Activated naive CD4-positive, alpha-beta T cell treated with anti-CD3 and anti-CD28 coated beads for 36 hours (primary cell): ENCODE measurements at places on chromosomes 7 and 10. TPM values are rescaled to one million over a fixed set of nuclear protein-coding genes. Genes with fewer than 3 reads are reported as not detected.

The UTF1 gene
- total RNA-seq, result not detected

DNA sequence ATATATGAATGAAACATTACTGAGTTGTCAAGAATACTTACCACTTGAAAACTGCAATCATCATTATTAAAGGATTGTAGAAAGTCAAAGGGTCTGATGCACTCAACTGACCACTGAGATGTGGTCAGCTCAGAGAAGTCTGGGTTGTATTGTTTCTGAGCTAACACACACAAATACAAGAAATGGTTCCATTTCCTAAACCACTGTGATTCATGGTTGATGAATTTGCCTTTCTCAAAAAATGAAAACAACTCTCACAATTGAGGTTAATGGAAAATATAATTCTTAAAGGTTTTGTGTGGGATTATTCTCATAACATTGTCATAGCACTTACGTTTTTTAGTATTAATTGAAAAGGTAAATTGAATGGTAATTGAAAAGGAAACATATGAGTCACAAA, 45.6 kb upstream of the TAS2R16 start:
- no peak for DNase-seq

- no peak for DNase-seq
These were observed 116.5 kb upstream of the SVIL start for GRCh38 chr10:29751240-29751639.

The IGFBP3 gene
- 0.17 TPM for total RNA-seq

The OR2A12 gene
- total RNA-seq, result not detected

The CYP3A7 gene
- total RNA-seq, result not detected

DNA sequence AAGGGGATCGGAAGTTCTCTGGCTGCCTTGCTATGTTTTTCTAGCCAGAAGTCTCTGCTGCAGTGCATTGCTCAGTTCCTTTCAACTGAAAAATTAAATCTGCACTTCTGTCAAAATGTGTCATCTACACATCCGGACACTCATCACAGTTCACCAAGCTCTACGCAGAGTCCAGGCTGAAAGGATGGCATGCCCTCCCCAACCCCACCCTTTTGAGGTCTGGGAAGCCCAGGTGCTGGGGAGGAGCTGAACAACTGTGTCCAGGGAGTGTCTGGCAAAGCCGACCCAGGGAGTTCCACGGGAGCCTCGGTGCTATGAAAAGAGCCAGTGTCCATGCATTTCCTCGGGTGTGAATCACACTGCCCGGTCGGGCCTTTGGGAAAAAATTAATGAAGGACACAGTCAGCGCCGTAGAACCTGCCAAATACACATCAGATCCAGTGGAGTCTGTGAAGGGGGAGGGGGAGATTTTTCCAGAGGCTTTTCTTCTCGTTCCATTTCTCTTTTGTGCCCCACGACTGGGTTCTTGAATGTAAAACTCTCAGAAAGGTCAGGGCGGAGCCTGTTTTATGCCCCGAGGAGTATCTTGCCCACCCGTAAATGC, 757 bp upstream of the PALS2 start:
- peak; percentile 57 for DNase-seq

The NPFFR1 gene
- total RNA-seq, result not detected

- DNase-seq, result no peak
These were observed 166.1 kb downstream of the TPST1 start for GRCh38 chr7:66371096-66371824.

- no peak for DNase-seq
These were observed 492.9 kb upstream of the FOXK1 start for GRCh38 chr7:4189131-4189570.

DNA sequence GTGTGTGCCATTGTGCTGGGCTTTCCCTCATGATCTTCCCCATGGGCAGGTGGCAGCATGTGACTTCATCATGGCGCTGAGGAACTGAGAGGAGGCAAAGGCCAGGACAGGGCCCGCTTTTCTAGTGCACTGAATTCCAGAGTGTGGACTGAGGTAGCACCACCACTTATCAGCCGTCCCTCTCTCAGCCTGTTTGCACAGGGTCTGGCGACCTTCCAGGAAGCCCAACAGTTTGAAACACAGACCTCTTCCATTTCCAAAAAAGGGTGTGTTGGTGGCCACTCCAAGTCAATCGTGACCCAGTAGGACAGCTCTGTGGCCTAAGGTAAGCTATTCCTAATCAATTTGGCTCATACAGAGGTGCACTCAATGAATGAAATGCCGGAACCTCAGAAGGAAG, 4.4 kb downstream of the DNAJC30 start:
- no peak for DNase-seq

The TAC1 gene
- total RNA-seq, result not detected

The GLCCI1 gene
- total RNA-seq, result 12.9 TPM

DNA sequence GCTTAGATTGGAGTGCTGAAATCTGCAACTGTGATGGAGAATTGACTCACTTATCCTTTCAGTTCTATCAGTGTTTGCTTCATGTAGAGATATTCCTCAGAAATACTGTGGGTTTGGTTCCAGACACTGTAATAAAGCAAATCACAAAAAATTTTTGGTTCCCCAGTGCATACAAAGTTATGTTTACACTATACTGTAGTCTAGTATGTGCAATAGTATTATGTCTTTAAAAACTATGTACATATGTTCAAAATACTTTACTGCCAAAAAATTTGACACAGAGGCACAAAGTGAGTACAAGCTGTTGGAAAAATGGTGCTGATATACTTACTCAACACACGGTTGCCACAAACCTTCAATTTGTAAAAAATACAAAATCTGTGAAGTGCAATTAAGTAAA, 112.5 kb downstream of the EPC1 start:
- DNase-seq, result no peak

GRCh38 chr10:3806603-3807002, 21.6 kb upstream of the KLF6 start:
- DNase-seq, result no peak

- no peak for DNase-seq
These were observed 380.7 kb downstream of the REEP3 start for GRCh38 chr10:63901881-63902280.

GRCh38 chr10:14299556-14299955, 31.2 kb downstream of the FRMD4A start:
- DNase-seq, result no peak

The GPRIN2 gene
- not detected for total RNA-seq

DNA sequence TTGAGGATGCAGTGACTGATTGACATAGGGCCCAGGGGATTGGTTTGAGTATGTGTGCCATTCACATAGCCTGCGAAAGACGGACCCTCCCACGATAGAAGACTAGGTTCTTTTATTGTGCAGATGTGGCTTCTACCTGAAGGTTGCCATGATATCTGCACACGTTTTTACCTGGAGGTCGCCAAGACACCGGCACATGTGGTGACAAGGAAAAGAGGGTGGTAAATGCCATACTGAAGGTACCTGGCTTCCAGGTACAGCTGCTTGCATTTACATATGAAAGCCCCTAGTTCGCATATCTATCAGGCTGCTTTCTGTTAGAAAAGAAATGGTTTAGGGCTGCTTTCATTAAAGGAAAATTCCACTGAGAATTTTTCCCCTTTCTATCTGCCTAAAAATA, 43.6 kb downstream of the ZNF22 start:
- DNase-seq, result no peak

GRCh38 chr7:154744861-154745258, 258.1 kb downstream of the PAXIP1 start:
- DNase-seq, result no peak

- DNase-seq, result peak; percentile 51
These were observed 57.2 kb upstream of the STRIP2 start for GRCh38 chr7:129376778-129377700.

DNA sequence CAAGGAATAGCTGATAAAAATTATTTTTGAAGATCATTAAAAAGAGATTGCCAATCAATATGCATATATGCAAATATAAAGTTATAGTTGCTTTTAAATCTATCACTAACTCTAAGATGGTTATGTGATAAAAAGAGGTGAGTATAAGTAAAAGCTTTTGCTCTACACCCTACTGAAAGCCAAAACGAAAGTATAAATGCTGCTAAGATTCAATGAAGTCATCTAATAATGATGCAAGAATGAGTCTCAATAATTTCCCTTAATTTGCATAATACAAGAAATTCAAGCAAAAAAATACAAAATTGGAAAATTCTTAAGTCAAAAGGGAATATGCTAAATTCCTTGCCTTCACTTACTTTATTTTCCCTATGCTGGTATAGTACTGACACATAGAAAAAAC, 75.2 kb downstream of the WAPL start:
- no peak for DNase-seq

The ASB10 gene
- not detected for total RNA-seq

GRCh38 chr10:19979628-19980027, 163.4 kb downstream of the PLXDC2 start:
- DNase-seq, result no peak

GRCh38 chr7:36051501-36051900, 101.6 kb upstream of the EEPD1 start:
- no peak for DNase-seq

The MEST gene
- 1.4 TPM for total RNA-seq

The WAC gene
- total RNA-seq, result 77.1 TPM

GRCh38 chr10:133379801-133380666, 972 bp downstream of the PAOX start:
- no peak for DNase-seq

DNA sequence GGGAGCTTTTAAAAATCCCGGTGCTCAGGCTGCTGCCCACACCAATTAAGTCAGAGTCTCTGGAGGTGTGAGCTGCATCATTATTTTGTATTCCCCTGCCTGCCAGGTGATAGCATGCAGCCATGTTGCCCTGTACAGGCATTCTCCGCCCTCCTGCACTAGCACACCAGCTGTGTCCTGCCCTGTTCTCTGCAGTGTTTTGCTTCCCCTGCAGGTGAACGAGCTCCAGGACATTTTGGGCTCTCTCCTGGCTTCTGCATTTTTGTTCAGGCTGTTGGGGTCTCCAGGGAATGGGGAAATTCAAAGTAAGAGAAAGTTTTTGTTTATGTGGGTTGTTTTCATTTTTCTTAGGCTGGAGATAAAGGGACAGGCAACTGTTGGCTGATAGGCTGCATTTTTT, 271.0 kb upstream of the COBL start:
- no peak for DNase-seq

DNA sequence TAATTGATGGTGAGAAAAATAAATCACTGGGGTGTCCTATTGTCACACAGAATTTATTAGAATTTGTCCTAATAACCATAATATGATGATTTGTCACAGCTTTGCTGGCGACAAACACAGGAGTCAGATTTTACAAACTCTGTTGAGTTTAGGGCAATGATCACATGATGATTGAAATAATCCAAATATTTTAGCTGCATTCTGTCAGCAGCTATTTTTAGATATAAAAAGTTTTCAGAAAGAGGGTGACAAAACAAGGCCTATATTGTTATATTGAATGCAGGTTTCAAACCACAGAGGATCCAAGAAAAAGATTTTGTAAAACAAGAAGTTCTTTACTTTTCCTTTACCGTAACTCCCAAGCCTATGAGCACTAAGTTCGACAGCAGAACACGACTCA, 178.8 kb downstream of the ADAM12 start:
- DNase-seq, result no peak

DNA sequence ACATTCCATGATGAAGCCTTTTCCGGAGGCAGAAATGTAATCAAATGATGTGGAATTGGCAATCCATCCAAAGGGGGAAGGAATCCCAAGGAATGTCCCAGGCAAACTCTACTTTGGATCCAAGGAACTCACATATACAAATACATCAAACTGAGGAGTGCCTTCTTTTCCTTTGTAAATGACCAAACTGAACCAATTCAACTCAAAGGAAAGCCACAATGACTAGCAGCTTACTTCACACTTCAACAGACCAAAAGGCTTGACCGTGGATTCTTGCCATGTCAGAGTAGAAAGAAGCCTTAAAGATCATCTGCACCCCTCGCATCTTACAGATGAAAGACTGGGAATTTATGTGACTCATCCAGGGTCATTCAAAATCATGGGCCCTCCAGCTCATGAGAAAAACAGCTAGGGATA, 79.7 kb upstream of the MACROH2A2 start:
- DNase-seq, result no peak

DNA sequence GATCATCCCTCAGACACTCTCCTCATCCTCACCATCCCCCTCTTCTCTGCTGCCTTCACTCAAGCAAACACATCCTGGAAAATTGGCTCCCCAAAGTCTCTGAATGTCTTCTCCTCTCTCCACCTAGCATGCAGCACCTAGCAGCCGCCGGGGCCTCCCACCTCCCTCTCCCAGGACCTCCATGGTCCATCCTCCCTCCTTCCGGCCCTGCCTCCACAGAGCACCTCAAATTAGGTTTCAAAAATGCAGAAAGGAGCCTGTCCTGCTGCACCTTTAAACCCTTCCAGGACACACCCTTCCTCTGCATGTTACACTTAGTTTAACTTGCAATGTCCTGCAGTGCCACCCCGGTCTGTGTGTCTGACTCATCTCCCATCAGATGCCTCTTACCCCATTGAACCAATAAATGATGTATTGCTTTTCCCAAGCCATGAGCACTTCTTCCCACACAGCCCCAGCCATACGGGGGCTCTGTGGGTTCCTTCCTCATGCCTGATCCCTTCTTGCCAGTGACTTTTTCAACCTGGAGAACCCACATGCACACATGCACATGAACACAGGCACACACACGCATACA, 582.5 kb upstream of the MGMT start:
- no peak for DNase-seq

DNA sequence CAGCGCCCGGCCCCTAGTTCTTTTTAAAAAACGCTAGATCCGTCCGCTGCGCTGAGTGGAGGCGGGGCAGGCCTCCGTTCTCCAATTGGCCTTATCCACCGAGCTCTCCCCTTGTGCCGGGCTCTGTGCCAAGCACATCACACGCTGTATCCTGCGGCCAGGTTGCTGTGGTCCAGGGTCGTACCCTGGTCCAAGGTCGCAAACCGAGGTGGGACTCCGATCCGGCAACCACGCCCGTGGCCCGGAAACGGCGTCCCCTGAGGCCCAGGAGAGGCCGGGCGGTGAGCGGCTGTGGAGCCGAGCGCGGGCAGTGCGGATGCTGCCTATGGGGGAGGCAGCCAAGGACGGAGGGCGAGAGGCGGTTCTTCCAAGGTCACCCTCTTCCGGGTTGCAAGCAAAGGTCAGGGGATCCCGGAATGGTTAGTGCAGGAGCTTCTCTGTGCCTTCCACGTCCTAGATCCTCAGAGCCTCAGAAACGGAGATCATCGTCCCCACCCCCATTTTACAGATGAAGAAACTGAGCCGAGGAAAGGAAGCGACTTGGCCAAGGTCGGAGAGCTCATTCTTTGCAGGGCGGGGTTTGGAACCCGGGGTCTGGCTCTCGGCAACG, 72.4 kb upstream of the LRRC4 start:
- DNase-seq, result no peak

GRCh38 chr7:47332213-47332612, 249.7 kb downstream of the TNS3 start:
- DNase-seq, result no peak
